ENCODE measurements at places on chromosomes 2 and 18.

DNA sequence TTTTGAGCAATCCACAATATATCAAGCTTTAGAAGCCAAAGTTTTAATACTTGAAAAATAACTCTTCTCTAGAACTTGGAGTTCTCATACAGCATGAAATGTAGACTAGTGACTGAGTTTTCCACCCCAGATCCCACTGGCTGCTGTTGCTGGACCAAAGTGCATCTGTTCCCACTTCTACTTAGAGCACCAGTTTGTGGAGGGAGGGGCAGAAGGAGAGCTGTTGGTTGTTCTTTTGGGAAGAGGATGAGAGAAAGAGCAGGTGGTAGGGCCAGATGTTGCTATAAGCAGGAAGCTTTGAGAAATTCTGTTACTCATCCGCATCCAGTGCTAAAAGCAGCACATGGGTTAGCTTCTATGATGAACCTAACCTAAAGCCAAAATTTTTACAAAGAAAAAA is 59.0 kb downstream of the MBD2 start:
- DNase-seq: no peak

GRCh38 chr18:33959609-33960008 is 265.1 kb downstream of the NOL4 start:
- DNase-seq: no peak

- DNase-seq: no peak
Measured at GRCh38 chr2:44972771-44973535, 31.5 kb downstream of the SIX3 start.

- DNase-seq: no peak
Measured at GRCh38 chr2:6877402-6878304, at the start of gene RSAD2. TSS of gene RSAD2 (plus strand) at chr2:6877777. CDS start at chr2:6877801, 24 bp downstream.

GRCh38 chr18:61982475-61982874 is 89.7 kb upstream of the RNF152 start:
- no peak for DNase-seq

DNA sequence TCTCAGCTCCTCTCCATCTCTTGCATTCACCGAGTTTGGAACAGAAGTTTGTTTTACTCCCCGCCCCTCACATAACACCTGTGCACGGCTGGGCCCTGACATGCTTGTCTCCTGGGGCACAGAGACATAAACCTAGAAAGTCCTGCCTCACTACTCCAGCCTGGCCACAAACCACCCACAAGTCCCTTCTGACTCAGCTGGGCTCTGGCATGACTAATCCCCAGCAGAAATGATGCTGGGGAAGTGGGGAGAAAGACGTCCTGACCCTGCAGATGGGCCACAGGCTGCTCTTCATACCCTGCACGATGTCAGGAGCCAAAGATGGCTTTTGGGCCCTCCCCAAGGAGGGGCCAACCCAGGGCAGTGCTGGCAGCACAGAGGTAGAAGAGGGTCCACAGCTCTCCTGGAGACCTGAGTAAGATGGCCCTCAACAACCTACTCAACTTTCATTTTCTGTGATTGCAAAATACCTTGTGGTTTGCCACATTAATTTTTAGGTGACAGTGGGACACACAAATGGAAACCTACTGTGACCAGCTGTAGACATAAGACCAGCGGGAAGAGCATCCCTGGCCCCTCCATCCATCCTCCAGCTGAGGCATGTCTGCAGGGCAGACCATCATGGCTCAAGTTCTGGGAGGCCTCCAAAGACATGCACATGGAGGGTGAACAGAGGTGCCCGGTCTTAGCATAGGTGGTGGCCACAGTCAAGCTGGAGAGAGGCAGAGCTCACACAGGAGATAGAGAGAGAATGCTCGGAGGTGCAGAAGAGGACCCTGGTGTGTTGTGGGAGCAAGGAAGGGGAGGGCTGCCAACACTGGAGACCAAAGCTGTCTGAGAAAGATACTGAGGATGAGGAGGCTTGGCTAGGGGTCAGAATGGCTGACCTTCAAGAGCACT is 40.0 kb downstream of the DNMT3A start:
- peak; percentile 31 for DNase-seq

GRCh38 chr18:11009147-11009546 is 140.2 kb downstream of the PIEZO2 start:
- no peak for DNase-seq

- no peak for DNase-seq
Measured at GRCh38 chr2:26968001-26968400, 2.4 kb upstream of the MAPRE3 start.

DNA sequence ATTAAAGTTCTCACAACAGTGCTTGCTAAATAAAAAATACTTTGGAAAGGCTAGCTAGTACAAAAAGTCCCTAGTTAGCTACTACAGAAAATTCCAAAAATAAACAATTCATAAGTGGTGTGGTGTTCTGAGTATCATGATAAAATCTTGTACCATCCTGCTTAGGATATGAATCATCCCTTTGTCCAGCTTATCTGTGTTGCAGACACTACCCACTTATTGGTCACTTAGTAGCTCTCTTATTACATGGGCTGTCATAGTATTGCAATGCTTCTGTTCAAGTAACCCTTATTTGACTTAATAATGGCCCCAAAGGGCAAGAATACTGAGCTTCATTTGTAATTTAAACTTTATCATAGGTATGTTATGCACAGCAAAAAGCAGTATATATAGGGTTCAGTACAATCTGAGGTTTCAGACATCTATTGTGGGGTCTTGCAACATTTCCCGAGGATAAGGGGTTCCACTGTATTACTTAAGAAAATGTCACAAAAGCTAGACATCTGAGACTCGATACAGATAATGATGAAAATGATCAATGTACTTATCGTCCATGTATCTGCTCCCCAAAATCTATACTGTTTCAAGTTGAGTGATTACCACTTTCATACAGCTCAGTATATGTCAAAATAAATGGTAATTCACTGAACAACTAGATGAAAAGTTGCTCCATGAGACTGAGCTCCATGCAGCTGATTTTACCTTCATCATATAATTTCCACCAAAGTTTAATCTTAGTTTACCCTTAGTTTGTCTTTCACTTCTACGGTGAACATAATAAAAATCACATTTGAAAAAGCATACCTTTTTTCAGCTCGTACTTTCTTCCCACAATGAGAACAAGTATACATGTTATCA is 93.8 kb downstream of the C2orf74 start:
- peak; percentile 65 for DNase-seq

- no peak for DNase-seq
Measured at GRCh38 chr2:212117926-212118325, 420.7 kb downstream of the ERBB4 start.

- DNase-seq: peak; percentile 92
Measured at GRCh38 chr2:220228310-220229006, 601.0 kb downstream of the SLC4A3 start.

DNA sequence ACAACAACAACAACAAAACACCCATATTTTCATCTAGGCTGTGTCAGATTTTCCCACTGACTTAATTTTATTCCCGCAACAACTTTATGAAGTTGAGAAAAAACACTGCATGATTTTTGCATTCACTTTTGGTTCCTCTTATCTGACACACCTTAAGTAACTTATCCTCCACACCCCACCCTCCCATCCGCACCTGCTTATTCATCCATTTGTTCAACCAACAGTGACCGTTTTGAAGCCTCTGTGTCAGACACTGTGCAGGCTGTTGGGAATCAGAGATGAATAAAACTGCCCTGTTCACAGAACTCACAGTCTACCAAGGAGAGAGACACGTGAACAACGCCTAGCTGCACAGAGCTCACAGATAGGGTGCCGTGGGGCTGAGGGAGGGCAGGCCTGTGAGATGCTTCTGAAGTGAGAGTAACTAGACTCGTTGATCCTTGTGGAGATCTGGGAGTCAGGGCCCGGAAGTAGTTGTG is 7.4 kb downstream of the CNNM4 start:
- DNase-seq: no peak
